ENCODE measurements at places on chromosomes 7 and 10.

GRCh38 chr10:12547301-12547771 lies 198.0 kb downstream of the CAMK1D start:
- no peak for DNase-seq

DNA sequence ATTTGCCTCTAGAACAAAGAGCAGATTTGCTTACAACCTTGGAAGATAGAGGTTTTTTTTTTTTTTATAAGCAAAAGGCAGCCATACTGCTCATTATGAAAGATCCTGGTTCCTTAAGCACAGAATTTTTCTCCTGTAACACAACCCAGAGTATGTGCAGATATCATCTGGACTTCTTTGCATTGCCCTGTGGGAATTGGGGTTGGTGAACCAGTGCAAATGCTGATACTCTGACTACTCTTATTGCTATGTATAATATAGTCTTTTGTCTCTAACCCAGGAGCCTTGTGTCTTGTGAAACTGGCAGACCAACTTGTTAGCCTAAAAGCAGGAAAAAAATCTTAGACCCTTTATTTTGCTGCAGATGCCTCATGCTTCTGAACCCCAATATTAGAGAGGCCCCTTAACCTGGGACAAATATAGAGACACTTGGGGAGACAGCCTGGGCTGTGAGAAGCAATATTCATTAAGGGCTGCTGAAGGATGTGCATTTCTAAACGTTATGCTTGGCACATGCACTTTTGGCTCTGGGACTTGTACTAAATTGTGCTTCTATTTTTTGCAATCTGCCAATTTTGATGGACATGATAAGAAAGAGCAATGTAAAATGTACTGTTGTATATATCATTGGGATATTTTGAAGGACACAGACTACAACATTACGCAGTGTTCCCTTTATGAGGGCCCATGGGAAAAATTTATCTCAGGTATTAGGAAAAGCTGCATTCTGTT lies 78.9 kb downstream of the ANLN start:
- DNase-seq: no peak

GRCh38 chr10:118484152-118484871 lies 111.1 kb downstream of the PRLHR start:
- no peak for DNase-seq

GRCh38 chr7:49773218-49773935 lies at the start of gene VWC2:
VWC2 (plus strand) TSS chr7:49773638; CDS start chr7:49775436, 1,798 bp downstream.
- DNase-seq: no peak

DNA sequence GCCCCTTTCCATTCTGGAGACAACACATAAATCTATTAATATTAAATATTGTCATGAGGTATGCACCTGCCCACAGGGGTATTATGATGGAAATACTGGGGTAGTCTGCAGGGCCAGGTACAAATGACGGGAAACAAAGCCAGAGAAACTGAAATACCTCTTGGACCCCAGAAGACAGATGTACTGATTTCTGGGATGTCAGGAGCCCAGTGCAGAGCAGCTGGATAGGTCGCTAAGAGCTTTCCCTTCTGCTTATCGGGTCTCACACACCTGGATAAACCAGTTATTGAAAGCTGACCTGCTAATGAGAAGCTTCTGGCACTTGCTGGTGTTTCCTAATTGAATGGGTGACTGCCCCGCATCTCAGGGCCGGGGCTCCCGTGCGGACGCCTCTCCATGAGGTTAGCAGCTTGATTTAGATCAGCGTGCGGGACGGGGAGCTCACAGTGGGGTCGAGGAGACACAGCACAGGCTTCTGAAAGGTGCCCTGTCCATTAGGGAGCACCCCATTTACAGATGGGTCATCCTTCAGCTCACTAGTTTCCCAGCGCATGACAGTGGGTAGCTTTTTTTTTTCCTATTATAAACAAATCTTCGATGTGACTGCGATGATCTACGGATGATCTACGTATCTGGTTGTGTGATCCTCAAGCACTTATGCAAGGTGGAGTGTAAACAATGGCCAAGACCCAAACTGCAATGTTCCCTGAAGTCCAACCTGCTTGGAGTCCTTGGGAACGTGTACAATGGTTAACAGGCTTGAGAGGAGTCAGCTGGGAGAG lies 1.5 kb upstream of the INSIG1 start:
- DNase-seq: no peak

DNA sequence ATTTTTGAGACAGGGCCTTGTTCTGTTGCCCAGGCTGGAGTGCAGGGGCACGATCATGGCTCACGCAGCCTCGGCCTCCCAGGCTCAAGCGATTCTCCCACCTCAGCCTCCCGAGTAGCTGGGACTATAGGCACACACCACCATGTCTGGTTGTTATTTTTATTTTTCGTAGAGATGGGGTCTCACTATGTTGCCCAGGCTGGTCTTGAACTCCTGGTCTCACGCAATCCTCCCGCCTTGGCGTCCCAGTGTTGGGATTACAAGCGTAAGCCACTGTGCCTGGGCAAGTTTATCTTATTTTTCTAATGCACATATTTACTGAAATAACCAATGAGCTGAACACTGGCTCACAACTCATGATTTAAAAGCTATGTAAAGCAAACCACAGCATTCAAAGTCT lies 61.9 kb downstream of the FAM171A1 start:
- DNase-seq: no peak

DNA sequence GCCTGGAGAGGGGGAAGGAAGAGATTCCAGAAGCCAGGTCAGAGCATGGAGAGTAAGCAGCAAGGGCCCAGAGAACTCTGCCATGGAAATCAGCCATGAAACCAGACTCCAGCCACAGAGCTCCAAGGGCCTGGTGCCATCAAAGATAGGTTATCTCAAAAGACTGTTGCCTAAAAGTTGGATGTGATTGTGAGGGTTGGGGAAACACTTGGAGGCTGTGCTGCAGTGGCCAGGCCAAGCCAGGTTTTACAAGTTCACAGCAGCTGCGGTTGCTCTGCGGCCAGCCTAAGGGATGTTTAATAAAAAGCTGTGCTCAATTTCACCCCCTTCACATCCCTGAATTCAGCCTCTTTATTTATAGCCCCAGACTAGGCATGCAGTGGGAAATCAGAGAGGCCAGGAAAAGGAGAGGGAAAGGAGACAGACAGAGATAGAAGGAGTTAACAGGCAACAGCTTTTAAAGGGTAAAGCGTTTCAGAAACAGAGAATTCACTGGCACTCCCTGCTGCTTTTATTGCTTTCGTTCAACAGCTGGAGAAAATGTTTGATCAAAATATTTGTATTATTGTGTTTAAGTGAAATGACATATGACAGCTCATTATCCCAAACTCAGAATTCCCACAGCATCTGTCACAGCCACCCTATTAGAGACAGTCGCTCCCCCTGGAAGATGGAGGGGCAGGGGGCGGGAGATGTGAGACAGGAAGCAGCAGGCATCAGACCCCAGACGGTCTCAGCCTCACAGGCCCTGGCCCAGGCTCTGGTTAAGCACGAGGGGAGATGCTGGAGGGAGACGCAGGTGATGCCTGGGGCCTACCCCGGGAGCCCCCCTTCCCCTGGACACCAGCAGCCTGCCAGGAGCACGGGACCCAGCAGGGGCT lies 140.1 kb downstream of the GLI3 start:
- DNase-seq: no peak

- peak; percentile 75 for DNase-seq
Measured at GRCh38 chr10:67788028-67788886, 49.7 kb downstream of the DNAJC12 start.

DNA sequence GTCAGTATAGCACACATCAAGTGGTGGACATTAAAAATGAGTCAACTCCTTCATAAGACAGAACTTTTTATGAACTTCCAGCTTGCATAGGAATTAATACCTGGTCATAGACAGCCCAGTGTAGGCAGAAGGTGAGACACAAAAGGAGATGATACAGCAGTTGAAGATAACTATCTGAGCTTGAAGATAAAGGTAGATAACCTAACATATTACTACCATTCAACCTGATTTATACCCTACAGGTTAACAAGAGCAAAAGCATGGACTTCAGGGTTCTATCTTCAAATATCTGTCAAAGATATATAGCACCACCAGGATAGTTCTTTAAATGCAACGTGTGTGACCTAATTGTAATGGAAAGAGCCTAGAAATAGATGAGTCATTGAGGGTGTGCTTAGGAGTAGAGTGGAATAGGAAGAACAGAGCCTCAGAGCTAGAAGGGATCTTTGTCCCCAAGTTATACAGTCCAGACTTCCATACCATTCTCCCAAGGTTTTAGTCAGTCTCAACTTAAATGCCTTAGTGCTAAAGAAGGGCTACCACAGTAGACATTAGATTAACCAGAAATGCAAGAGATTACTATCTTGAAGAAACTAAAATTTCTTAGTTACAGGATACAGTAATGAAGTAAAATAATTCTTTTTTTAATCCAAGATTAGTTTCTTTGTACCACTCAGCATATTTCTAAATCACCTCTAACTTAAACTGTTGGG lies 9.2 kb downstream of the ZNF800 start:
- DNase-seq: no peak

DNA sequence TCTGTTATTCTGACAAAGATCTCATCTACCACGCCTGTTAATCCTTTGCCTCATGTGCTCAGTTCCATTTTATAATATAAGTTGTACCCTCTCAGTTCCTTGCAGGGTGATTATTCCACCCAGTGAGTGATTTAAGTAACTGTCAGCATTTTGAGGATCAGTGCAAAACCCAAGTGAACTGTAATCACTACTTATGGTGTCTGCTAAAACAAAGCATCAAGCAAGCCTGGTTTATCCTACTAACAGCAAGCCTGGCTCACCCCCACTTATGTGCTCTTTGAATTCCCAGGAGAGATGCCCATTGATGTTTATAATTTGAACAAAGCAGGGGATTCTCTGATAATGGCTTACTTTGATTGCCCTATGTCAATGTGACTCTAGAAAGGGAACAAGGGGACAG lies 186.8 kb upstream of the LRGUK start:
- DNase-seq: no peak

DNA sequence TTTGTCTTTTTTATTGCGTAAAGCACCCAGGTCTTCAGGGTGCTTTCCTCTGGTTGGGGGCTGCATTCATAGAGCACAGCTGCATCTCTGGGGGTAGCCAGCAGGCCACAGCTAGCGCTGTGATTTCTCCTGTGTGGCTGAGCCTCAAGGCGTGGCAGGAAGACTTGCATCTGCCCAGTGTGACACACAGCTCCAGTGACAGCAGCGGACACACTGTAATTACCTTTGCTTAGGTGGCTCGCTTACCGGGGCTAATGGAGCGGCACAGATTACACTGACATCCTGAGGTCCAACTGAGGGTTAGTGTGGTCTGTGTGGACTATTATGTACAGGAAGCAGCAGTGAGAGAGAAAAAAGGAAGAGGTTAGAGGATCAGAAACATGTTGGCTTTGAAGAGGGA lies 27.1 kb downstream of the ABCB4 start:
- DNase-seq: no peak

- no peak for DNase-seq
Measured at GRCh38 chr7:122082160-122082559, 61.9 kb downstream of the AASS start.

DNA sequence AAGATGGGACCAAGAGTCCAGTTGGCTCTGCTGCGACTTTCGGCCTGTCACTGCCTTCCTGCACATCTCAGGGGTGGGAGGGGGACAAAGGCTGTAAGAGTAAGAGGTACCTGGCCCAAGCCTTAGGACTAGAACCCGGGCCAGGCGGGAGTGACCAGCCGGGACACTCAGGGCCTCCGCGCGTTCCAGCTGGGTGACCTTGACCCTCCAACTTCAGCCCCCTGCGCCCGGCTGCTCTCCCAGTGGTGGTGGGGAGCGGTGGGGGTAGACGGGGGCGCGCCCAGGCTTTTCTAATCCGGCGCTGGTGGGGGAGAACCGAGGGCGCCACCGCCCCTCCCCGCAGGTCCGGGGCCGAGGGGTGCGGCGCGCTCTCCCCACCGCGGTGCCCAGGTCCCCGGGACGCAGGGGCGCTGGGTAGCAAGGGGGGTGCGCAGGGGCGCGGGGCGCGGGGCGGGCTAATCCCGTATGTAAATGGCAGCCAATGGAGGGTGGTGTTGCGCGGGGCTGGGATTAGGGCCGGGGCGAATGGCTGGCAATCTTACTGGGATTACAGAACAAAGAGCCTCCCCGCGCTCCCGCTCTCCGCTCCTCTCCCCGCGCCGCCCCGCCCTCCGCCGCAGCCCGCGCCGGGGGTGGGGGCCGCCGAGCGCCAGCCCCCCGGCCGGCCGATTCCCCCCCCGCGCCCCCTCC lies at the start of gene GTF2IRD1:
Gene GTF2IRD1 (plus strand): TSS at position 585 of the 690 bp plus-strand sequence. CDS start 54,175 bp downstream, outside the sequence.
- DNase-seq: no peak

DNA sequence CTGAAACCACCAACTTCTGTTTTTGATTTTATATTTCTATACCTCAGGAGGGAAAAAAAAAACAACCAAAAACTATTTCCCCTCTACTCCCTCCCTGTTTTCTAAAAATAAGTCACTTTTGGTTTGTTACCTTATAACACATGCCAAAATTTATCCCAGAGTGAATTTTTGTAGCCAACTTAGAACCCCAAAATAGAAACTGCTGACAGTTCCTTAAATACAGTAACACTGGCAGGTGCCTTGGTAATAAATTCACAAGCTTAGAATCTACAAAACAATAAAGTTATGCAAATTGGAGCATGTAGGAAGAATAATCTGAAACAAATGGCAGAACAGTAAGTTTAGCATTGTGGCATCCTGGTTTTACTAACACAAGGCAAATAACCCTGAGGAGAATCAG lies 165.0 kb upstream of the HDAC9 start:
- DNase-seq: no peak

DNA sequence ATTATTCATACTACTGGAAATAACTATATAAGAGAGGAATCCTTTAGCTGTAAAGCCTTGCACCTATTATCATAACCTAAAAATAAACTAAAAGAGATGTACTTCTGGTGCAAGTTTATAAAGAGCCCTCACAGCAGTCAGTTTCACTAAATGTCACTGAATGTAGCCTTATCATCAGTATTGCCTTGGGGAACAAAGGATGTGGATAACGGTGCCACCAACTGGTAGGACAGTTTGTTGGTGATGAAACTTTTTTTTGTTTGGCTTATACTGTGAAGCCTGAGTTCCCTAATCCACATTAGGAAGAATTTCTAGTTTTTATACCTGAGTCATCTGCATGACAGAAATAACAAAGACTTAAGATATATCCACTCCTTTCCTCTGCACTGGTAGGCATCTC lies 117.9 kb upstream of the COL1A2 start:
- DNase-seq: no peak

DNA sequence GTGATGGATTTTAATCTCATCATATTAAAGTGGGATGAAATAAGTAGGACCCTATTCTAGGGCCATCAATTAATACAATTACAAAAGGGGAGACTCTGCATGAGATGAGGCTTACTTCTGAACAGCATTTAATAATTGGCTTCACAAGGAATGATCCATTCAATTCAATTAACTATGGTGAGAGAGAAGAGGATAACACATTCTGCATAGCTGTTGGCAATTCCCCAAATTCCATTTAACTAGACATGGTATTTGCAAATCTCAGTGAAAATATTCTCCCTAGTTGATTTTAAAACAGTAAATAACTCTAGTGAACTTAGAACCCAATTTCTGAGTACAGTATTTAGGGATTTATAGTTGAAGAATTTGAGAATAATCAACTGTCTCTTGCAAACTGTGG lies 145.3 kb downstream of the NOC3L start:
- no peak for DNase-seq
